Fibroblast of skin of back (primary cell): ENCODE measurements at places on chromosomes 7 and 10.

- peak; percentile 95 for DNase-seq
These were observed 106.8 kb downstream of the ANK3 start for GRCh38 chr10:60282771-60283353.

- DNase-seq, result no peak
These were observed 131.3 kb downstream of the FANK1 start for GRCh38 chr10:126027692-126028091.

DNA sequence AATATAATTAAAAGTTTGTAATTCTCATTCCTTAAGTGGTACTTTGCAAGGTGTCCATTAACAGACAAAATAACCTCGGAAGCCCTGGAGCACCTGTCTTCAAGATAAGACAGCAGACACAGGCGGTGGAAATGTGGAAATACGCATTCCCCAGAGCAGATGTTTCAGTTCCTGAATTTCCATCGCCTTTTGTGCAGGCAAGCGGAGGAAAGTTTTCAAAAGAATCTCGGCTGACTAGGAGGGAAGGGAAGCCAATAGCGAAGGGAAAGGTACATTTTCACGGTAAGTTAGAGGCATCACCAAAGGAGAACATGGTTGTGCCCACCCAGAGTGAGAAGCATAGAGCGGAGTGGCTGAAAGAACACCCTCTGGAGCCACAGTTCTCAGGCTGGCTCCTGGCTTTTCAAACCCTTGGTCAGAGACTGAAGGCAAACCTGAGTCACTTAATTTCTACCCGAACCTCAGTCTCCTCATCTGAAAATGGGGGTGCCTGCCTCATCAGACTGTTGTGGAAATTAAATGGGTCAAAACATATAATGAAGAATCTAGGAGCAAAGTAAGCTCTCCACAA, 13.6 kb downstream of the CPA1 start:
- DNase-seq, result no peak

- DNase-seq, result no peak
These were observed 45.9 kb upstream of the PDLIM1 start for GRCh38 chr10:95336702-95337101.

DNA sequence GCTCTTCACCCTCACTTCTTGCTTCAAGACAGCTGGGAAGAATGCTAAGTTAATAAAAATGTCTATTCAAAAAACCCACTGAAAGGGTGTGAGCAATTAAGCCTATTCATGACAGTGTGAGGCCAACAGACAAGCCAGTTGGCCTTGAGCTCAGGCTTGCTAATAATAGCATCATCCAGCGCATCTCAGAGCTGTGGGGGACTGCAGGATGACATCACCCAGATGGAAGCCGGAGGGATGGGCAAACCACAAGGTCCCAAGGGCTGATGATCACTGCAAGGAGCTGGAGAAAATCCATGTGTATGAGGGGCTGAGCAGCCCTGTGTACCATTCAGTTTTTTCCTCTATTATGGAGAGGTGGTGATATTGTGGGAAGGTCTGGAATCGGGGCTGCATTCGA, 770.4 kb downstream of the TNS3 start:
- peak; percentile 99 for DNase-seq

DNA sequence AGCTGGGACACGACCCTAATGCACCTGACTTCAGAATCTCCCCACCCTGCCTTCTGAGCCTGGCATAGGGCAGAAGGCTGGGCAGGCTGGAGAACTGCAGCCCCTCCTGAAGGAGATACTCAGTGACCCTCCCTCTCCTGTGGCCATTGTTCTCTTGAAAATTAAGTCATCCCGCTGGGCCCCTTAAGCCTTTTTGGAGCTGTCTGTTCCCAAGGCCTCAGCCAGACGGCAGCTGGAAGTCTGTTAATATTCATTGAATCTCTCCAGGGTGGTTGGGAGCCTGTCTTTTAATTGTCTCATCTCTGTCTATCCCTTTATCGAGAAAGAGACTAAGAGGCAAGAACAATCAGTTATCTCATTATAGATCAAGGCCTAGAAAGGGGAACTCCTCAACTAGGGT, 118.1 kb upstream of the PCBD1 start:
- no peak for DNase-seq

DNA sequence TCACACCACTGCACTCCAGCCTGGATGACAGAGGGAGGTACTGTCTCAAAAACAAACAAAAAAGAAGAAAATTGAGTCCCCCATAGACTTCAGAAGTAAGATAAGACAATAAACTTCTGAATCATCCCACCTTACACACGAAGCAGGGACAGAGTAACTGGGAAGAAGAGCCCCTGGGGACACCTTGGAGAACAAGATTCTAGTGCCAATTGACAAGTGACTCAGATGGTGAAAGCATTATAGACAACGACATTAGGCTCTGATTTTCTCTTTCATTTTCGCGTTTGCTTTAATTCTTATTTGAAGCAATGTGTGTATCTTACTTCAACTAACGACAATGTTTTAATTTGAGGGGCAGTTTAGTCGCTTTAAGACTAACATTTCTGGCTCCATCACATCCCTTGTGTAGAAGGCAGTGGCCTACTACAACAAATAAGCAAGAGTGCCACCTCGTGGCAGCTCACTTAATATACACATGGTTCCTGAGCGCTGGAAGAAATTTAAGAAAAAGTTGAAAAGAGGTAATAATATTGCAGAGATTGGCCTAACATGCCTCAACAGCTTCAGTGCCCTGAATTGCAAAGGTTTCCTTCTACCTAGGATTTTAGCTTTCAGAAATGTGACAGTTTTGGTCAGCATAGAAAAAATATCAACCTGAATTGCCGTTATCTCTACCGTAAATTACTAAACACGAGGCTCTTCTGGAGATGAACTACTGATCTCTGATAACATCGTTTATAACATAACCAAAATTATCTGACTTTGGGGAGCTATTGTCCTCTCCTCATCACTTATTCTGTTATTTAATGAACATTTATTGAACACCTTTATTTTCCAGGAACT, 36.7 kb downstream of the ASNS start:
- peak; percentile 51 for DNase-seq
